ENCODE measurements at places on chromosomes 12 and 14. TPM values are rescaled to one million over a fixed set of nuclear protein-coding genes. Genes with fewer than 3 reads are reported as not detected.

DNA sequence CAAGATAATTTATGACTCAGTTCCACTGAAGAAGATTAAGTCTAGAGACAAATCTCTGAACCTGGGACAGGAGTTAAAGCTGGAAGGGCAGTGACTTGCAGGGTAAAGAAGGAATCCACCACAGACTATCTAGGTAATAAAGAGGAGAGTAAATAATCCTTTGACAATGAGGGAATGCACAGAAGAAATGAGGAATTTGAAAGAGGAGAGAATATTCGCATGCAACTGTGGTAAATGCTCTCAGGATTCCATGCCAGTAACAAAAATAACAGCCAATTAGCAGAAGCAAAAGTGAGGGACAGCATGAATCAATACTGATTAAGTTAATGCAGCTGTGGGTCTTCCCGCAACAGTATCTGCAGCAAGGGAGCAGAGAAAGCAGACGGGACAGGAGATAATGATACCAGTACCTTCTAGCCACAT, 77.0 kb downstream of the KITLG start:
- no peaks in the 10 kb centered on the region for H3K4me1 ChIP-seq
- no peaks in the 10 kb centered on the region for H3K27me3 ChIP-seq
- no peak for DNase-seq
- H3K27ac ChIP-seq = no peak overlapping the region
- H3K4me3 ChIP-seq = no peak overlapping the region

- no peaks in the 10 kb centered on the region for H3K27me3 ChIP-seq
- H3K4me1 ChIP-seq = peaks cover 6% of the 10 kb centered on the region
- peak overlapping the region; percentile 82 for H3K27ac ChIP-seq
- no peak for DNase-seq
- no peaks in the 10 kb centered on the region for H3K36me3 ChIP-seq
Observed at GRCh38 chr12:32105986-32106516, 596 bp upstream of the BICD1 start.

- H3K4me3 ChIP-seq = no peak overlapping the region
- H3K27me3 ChIP-seq = no peaks in the 10 kb centered on the region
- no peaks in the 10 kb centered on the region for H3K4me1 ChIP-seq
- no peak overlapping the region for H3K27ac ChIP-seq
- DNase-seq = no peak
- H3K36me3 ChIP-seq = no peaks in the 10 kb centered on the region
Observed at GRCh38 chr12:30999723-31000122, 73.2 kb downstream of the TSPAN11 start.

- no peak overlapping the region for H3K4me3 ChIP-seq
- no peak for DNase-seq
- no peak overlapping the region for H3K27ac ChIP-seq
- no peaks in the 10 kb centered on the region for H3K36me3 ChIP-seq
Observed at GRCh38 chr12:124175704-124176103, 119.2 kb upstream of the RFLNA start.

GPR68 gene
- total RNA-seq = 0.31 TPM

RAPGEF3 gene
- 18.1 TPM for total RNA-seq

ORAI1 gene
- total RNA-seq = 9.5 TPM

Data from heart left ventricle (tissue), 16 donors.